ENCODE measurements at places on chromosomes 6 and 20.

GRCh38 chr6:40573221-40573620, 13.9 kb downstream of the LRFN2 start:
- DNase-seq: no peak

- no peak for DNase-seq
Measured at GRCh38 chr20:58610811-58611210, 40.3 kb upstream of the STX16 start.

GRCh38 chr6:133550026-133550425, 308.9 kb downstream of the EYA4 start:
- DNase-seq: no peak

- DNase-seq: no peak
Measured at GRCh38 chr20:43670423-43670822, 3.5 kb downstream of the MYBL2 start.
